ENCODE measurements at places on chromosomes 1 and 21. TPM values are rescaled to one million over a fixed set of nuclear protein-coding genes. Genes with fewer than 3 reads are reported as not detected.

Gene GSTM5
- not detected for polyA plus RNA-seq

DNA sequence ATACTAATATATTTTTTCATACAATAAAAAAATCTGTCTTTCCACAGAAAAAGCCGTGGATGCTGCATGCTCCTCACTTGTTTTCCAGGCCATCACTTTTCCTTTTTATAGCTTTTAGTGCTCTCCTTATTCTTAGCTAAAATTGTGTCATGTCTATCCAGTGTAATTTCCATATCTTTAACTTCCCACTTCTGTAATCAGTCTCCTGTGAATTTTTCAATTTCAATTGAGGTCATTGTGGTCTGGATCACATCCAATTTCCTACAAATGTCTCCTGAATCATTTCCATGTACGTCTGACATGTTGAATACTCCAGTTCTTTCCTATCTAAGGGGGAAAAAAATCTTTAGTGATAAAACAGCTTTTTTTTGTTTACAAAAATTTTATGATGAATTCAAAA, 838.2 kb upstream of the B3GALT2 start:
- H3K4me3 ChIP-seq, result no peak overlapping the region
- H3K4me1 ChIP-seq, result peaks cover 5% of the 10 kb centered on the region
- no peak for DNase-seq
- H3K36me3 ChIP-seq, result peaks cover 3% of the 10 kb centered on the region
- H3K27ac ChIP-seq, result no peak overlapping the region
- H3K27me3 ChIP-seq, result no peaks in the 10 kb centered on the region

DNA sequence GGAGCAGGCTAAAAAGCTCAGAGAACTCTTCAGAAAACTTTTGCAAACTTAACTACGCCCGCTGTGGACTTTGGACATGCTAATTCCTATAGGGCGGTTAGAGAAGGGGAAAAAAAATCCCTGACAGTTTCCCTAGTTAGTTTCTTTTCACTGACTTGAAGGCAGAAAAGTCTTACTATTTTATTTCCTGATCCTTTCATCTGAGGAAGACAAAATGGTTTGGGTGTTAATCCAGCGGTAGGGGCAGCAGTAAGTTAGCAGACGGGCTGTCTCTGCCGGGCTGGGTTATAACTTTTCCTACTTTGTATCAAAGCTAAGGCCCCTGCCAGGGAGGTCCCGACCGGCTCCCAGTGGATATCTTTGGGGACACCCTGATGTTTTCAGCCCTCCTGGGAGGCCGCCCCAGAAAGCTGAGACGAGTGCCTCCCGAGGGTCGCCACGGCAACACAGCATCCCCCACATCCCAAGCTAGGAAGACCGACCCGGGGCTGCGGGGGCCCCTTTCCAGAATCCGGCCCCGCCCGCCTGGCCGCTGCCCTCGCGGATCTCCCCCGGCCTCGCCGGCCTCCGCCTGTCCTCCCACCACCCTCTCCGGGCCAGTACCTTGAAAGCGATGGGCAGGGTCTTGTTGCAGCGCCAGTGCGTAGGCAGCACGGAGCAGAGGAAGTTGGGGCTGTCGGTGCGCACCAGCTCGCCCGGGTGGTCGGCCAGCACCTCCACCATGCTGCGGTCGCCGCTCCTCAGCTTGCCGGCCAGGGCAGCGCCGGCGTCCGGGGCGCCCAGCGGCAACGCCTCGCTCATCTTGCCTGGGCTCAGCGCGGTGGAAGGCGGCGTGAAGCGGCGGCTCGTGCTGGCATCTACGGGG, 162.6 kb downstream of the RUNX1 start:
- H3K36me3 ChIP-seq, result peaks cover 6% of the 10 kb centered on the region
- H3K27me3 ChIP-seq, result no peaks in the 10 kb centered on the region
- DNase-seq, result peak; percentile 26
- H3K27ac ChIP-seq, result peak overlapping the region; percentile 51
- H3K4me1 ChIP-seq, result peaks cover 35% of the 10 kb centered on the region
- H3K4me3 ChIP-seq, result peak overlapping the region; percentile 90

DNA sequence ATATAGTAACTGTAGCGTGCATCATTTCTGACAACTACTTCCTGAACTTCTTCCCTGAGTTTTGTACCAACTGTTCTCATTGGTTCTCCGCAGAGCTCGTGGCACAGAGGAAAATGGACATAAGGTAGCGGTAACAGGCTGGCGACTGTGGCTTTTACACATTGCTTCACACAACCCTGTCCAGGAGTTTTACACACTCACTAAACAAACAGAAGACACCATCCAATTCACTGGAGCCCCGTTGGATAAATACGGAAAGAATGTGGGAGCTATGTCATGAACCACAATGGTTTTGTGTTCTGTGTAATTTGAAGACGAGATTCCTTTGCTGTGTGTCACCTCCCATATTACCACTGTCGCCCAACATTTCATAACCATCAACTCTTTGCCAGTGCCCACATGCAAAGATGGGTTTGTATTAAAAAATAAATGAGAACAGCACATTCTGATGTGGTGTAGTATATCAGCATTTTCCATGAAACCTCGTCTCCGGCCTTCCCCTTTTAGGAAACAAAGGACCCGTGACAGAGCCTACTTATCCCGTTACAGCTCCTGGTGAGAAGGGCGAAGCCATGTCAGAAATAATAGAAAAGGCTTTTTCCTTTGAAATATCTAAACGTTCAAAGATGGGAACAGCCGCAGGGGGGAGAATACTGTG, 47.4 kb upstream of the ENAH start:
- no peaks in the 10 kb centered on the region for H3K4me1 ChIP-seq
- DNase-seq, result no peak
- peaks cover 2% of the 10 kb centered on the region for H3K27me3 ChIP-seq
- H3K36me3 ChIP-seq, result no peaks in the 10 kb centered on the region
- H3K4me3 ChIP-seq, result no peak overlapping the region

DNA sequence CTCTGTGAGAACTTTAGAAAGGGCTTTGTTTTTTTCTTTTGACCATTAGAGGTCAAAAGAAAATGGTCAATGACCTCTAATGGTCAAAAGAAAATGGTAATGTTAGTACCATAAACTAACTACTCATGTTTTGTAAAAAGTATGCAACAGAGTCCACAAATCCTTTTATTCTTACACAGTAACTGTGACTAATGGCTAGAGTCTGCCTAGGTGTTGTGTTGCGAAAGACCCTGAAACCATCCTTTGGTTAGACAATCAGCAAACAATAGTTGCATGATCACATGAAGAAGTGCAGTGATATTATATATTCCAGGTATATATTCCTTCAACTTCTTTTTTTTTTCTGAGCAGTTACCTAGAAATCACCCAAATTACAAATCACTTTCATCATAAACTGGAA, 40.9 kb downstream of the NEGR1 start:
- H3K27ac ChIP-seq, result no peak overlapping the region
- no peaks in the 10 kb centered on the region for H3K36me3 ChIP-seq
- no peaks in the 10 kb centered on the region for H3K27me3 ChIP-seq
- no peak overlapping the region for H3K4me3 ChIP-seq

- H3K36me3 ChIP-seq, result no peaks in the 10 kb centered on the region
- no peaks in the 10 kb centered on the region for H3K4me1 ChIP-seq
- no peak overlapping the region for H3K27ac ChIP-seq
- H3K4me3 ChIP-seq, result no peak overlapping the region
- peaks cover 10% of the 10 kb centered on the region for H3K27me3 ChIP-seq
These were observed 44.7 kb downstream of the ETS2 start for GRCh38 chr21:38850277-38850951.

GRCh38 chr1:246372559-246372958, 134.5 kb downstream of the SMYD3 start:
- no peak overlapping the region for H3K27ac ChIP-seq
- no peaks in the 10 kb centered on the region for H3K27me3 ChIP-seq
- no peak overlapping the region for H3K4me3 ChIP-seq
- peaks cover 2% of the 10 kb centered on the region for H3K36me3 ChIP-seq
- no peak for DNase-seq
- no peaks in the 10 kb centered on the region for H3K4me1 ChIP-seq

GRCh38 chr1:6580593-6581409, 1.0 kb downstream of the ZBTB48 start:
- no peaks in the 10 kb centered on the region for H3K27me3 ChIP-seq
- peak overlapping the region; percentile 97 for H3K27ac ChIP-seq
- peak overlapping the region; percentile 94 for H3K4me3 ChIP-seq
- no peak for DNase-seq
- H3K4me1 ChIP-seq, result peaks cover 14% of the 10 kb centered on the region
- H3K36me3 ChIP-seq, result peaks cover 4% of the 10 kb centered on the region

Gene KPRP
- polyA plus RNA-seq, result not detected

- no peaks in the 10 kb centered on the region for H3K36me3 ChIP-seq
- peaks cover 2% of the 10 kb centered on the region for H3K4me1 ChIP-seq
- H3K27ac ChIP-seq, result no peak overlapping the region
- peaks cover 32% of the 10 kb centered on the region for H3K27me3 ChIP-seq
These were observed 30.0 kb upstream of the AGPAT3 start for GRCh38 chr21:43835050-43835449.

DNA sequence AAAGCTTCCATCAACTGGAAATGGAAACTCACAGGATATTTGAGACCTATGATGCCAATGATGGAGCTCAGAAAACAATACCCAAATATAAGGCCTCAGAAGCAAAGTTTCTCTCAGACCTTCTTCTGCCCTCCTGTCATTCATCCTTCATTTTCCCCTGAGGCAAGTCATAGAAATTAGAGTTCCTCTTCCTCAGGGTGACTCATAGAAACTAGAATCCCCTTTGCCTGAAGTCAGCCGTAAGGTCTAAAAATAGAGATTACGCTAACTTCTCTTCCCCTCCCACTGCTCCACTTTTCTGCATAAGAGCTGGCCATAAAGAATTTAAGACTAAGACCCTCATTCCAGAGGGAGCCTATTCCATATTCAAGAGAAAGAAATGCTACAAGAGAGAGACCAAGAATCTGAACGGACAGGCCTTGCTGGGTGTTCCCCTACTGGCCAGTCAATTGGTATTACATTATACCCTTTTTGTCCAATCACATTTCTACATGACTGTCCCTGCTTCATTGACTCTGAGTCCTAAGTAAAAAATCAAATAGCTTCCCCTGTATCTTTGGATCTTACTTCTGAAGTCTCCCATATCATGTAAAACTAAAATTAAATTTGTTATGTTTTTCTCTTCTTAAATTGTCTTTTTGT, 994.9 kb downstream of the ADGRL2 start:
- peaks cover 2% of the 10 kb centered on the region for H3K27me3 ChIP-seq
- no peak overlapping the region for H3K4me3 ChIP-seq
- H3K4me1 ChIP-seq, result no peaks in the 10 kb centered on the region
- DNase-seq, result no peak

Gene IL20
- not detected for polyA plus RNA-seq

- H3K27ac ChIP-seq, result no peak overlapping the region
- DNase-seq, result peak; percentile 42
- no peaks in the 10 kb centered on the region for H3K27me3 ChIP-seq
These were observed 22.1 kb downstream of the IFFO2 start for GRCh38 chr1:18934205-18935000.

- H3K4me1 ChIP-seq, result peaks cover 6% of the 10 kb centered on the region
- DNase-seq, result no peak
- H3K27ac ChIP-seq, result no peak overlapping the region
- no peak overlapping the region for H3K4me3 ChIP-seq
- peaks cover 32% of the 10 kb centered on the region for H3K27me3 ChIP-seq
These were observed 6.0 kb downstream of the KLHDC8A start for GRCh38 chr1:205350691-205351141.

DNA sequence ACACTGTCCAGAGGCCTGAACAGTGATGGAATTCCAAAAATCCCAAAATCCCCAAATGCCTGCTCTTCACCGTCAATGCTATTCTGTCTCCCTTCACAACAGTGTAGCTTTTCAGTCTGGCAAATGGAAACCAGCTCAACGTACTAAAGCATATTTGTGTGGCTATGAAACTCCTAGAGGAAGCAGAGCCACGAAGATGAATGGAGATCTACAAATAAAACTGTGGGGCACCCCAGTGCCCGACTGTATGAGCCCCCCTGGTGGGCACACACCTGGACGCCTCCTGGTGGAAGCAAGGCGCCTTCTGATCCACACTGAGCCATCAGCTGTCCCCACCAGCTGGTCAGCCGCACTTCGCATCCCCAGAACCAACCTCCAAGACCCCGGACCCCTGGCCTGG, 129.1 kb upstream of the SOD1 start:
- H3K4me1 ChIP-seq, result peaks cover 12% of the 10 kb centered on the region
- no peaks in the 10 kb centered on the region for H3K27me3 ChIP-seq
- no peak overlapping the region for H3K27ac ChIP-seq
- no peak for DNase-seq
- no peaks in the 10 kb centered on the region for H3K36me3 ChIP-seq

Gene BCL2L15
- polyA plus RNA-seq, result not detected

DNA sequence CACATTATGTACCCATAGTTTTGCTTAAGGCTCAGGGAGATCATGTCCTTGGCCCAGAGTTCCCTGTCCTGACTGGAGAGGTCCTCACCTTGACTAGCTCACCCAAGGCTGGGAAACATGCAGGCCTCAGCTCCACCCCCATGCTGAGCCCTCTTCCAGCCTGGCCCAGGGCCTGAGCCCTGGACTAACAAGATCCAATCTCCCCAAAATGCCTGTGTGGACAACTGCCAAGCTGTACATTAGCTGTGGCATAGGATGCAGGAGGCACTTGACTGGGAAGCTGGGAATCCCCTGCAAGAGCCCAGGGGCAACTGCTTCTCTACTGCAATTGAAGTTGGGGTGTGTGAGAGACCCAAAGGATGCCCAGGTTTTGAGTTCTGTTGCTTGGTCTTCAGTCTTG, 2.1 kb downstream of the LINGO4 start:
- peaks cover 6% of the 10 kb centered on the region for H3K27me3 ChIP-seq
- no peak for DNase-seq
- peaks cover 12% of the 10 kb centered on the region for H3K4me1 ChIP-seq
- no peak overlapping the region for H3K27ac ChIP-seq
- H3K4me3 ChIP-seq, result no peak overlapping the region
- H3K36me3 ChIP-seq, result no peaks in the 10 kb centered on the region

DNA sequence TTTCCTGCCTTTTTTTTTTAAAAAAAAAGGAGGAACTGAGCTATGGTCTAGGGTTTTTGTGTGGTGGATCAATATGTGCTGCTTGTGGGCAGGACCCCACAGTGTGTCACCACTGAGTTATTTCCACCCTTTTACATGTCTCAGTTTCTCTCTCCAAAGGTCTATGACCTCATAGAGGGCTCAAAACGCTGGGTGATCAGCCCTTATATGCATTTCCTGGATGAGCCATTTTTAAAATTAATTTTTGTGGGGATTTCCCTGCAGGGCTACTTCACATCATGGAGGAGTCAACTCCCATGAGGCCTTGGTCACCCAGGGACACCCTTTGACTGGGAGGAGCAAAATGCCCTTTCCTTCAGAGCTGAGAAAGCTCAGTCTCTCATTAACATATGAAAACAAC, 20.7 kb upstream of the HAO2 start:
- no peak overlapping the region for H3K27ac ChIP-seq
- H3K4me3 ChIP-seq, result no peak overlapping the region
- H3K4me1 ChIP-seq, result no peaks in the 10 kb centered on the region
- no peak for DNase-seq
- peaks cover 9% of the 10 kb centered on the region for H3K27me3 ChIP-seq

All from naive thymus-derived CD8-positive, alpha-beta T cell (primary cell).